ENCODE measurements at places on chromosomes 6 and 20.

- no peak for DNase-seq
These were observed 60.8 kb downstream of the RIPOR2 start for GRCh38 chr6:24874776-24875533.

- DNase-seq = no peak
These were observed 61.4 kb downstream of the TXLNB start for GRCh38 chr6:139230391-139230840.

GRCh38 chr6:132060591-132060990 lies 109.4 kb upstream of the CCN2 start:
- DNase-seq = no peak

GRCh38 chr20:49045440-49046086 lies 549 bp upstream of the CSE1L start:
- DNase-seq = no peak

DNA sequence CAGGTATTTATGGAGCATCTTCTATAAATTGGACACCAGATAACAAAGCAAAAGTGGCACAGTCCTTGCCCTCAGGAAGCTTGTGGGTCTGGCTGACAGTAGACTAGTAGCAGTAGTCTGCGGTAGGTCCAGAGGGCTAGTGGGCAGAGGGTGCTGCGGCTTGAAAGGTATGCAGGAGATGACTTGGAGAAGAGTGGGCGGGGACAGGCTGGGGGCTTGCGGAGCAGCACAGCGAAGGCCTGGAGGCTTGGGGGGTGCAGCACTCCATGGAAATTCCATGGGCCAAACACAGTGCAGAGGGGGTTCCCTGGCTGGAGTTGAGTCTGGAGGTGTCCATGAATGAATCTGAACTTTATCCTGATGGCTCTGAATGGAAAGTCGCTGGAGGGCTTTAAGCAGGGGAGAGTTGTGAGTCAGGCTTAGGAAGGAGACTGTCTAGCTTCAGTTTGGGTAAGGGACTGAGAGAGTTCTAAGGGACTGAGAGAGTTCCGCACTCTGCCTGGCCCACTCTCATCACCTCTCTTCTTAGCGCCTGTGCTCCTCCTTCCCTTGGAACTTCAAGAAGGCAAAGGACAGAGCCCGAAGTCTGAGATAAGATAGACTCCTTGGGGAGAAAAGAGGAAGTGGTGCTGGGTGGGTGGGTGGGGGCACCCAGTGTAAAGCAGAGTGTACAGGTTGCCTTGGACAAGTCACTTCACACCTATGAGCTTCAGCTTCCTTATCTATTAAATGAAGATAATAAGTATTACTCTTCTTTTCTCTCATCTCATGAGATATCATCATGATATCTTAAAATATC lies 8.8 kb downstream of the PKIG start:
- no peak for DNase-seq

DNA sequence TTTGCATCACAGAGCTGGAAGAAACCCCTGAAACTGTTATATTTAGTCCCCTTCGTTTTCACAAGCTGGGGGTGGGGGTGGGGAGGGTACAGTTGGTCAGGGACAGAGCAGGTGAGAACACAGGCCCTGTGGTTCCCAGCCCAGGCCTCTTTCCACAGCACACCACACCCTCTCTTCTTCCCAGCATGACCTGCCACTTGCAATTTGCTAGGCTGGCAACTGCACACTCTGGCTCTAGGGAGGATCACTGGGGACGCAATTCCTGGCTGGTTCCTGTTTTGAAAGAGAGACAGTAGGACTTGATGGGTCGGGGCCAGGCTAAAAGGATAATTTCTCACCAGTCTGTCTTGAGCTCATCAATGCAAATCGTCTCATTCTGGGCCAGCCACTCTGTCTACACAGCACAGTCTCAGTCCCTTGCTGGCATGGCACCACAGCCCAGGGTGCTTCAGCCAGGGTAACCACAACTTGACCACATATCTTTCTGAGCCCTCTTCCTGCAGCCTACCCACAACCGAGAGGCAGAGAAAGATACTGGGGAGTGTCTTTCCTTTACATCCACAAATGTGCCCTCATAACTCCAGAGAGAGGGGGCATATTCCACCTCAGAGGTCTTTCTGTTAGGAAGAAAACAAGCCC lies 41.7 kb upstream of the EMILIN3 start:
- DNase-seq = no peak

- no peak for DNase-seq
These were observed 1.0 kb downstream of the MCM9 start for GRCh38 chr6:118933855-118934460.

DNA sequence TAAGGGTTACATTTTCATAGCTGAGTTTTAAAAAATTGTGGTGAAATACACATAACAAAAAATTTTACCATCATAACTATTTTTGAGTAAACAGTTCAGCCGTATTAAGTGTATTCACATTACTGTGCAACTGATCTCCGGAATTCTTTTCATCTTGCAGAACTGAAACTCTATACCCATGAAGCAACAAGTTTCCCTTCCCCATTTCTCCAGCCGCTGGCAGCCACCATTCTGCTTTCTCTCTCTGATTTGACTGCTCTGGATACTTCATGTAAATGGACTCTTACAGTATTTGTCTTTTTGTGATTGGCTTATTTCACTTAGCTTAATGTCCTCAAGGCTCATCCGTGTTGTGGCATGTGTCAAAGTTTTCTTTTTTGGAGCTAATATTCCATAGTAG lies 341.6 kb downstream of the QKI start:
- no peak for DNase-seq

GRCh38 chr6:6964675-6965074 lies 143.1 kb upstream of the RREB1 start:
- DNase-seq = no peak

GRCh38 chr6:43776799-43777776 lies 7.1 kb downstream of the VEGFA start:
- DNase-seq = no peak

GRCh38 chr6:145112711-145113148 lies 622.6 kb downstream of the EPM2A start:
- DNase-seq = no peak

GRCh38 chr6:5058254-5058653 lies 26.9 kb upstream of the PPP1R3G start:
- no peak for DNase-seq

DNA sequence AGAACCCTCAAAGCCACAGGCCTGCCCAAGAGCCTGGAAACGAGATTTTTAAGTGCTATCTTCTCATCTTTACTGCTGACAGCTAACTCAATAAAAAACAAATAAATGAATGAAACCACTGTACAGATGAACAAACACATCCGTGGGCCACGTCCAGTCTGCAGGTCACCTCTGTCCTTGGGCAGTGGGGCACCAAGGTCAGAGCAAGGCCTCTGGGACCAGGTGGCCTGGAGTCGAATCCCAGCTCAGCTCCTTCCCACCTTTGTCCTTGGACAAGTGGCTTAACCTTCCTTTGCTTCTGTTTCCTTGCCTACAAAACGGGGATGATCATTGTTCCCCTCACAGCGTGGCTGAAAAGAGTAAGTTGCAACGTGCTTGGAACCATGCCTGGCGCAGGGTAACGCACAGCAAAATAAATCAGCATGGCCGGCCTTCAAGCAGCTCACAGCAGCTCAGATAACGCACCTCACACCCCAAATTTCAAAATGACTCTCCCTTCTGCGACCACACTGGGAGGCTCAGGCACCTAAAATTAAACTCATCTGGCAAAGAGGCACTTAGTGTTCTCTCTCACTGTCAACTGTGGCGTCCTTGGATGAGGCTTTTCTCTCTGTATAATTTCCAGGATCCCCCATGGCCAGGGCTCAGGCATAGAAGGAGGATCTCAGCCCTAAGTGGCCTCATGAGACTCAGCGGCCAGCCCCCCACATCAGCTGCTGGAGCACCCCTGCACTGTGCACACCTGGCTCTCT lies 35.7 kb downstream of the RRBP1 start:
- DNase-seq = no peak
